ENCODE measurements at places on chromosomes 6 and 20.
A peak's percentile ranks its signal among the peaks of the same experiment; 100 is the strongest.

DNA sequence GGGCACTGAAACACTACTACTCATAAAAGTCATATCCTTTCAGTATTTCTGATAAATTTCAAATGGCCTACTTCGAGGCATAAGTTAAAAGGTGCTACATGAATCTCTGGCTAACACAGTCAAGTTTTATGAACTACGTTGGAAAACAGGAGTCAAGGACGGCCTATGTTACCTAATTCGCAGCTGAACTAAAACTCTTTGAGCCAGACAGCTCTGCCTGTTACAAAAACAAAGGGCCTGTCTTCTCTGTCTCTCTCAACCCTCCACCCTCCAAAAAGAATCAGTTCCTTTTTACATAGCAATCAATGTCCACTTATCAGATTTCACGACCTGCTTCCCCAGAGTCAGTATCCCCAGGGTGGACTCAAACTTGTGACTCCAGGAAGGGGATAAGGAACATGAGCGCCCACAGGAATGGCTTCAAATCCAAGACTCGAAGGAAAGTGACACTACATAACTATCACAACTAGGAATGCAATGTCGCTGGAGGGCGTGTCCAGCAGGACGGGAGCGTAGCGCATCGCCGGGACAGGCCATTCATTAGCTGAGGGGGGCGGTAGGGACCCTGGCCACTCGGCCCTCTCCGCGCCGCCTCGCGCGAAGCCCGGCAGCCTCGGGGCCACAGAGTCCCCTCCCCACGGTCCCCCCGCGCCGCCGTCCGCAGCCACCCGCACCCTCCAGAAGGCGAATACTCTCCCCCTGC is 591 bp downstream of the IBTK start:
- no peak for DNase-seq

DNA sequence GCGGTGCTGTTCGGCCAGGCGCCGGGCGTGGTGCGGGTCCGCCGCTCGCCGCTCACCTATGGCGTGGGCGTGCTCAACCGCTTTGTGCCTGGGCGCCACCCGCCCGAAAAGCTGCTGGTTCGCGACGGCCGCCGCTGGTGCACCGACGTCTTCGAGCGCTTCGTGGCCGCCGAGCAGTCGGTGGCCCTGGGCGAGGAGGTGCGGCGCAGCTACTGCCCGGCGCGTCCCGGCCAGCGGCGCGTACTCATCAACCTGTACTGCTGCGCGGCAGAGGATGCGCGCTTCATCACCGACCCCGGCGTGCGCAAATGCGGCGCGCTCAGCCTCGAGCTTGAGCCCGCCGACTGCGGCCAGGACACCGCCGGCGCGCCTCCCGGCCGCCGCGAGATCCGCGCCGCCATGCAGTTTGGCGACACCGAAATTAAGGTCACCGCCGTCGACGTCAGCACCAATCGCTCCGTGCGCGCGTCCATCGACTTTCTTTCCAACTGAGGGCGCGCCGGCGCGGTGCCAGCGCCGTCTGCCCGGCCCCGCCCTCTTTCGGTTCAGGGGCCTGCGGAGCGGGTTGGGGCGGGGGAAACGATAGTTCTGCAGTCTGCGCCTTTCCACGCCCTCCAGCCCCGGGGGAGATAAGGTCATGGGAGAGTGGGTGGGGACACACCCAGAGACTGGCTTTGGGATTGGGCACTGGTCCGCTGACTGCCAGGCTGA is 15.7 kb downstream of the ADISSP start:
- DNase-seq = peak; percentile 27

- DNase-seq = no peak
Observed at GRCh38 chr6:135887069-135887468, 35.6 kb downstream of the PDE7B start.

- DNase-seq = no peak
Observed at GRCh38 chr6:33114406-33114805, 38.6 kb downstream of the HLA-DPB1 start.

- DNase-seq = no peak
Observed at GRCh38 chr6:166023273-166023989, 144.2 kb downstream of the TBXT start.

GRCh38 chr6:118606268-118606667 is 45.1 kb downstream of the CEP85L start:
- no peak for DNase-seq

- DNase-seq = no peak
Observed at GRCh38 chr20:9400171-9401025, 114.0 kb upstream of the LAMP5 start.

- DNase-seq = no peak
Observed at GRCh38 chr6:154602708-154603107, 92.2 kb upstream of the CNKSR3 start.

- no peak for DNase-seq
Observed at GRCh38 chr6:3946778-3947177, 97.6 kb downstream of the FAM50B start.

- no peak for DNase-seq
Observed at GRCh38 chr20:38117205-38117604, 47.9 kb downstream of the TGM2 start.

DNA sequence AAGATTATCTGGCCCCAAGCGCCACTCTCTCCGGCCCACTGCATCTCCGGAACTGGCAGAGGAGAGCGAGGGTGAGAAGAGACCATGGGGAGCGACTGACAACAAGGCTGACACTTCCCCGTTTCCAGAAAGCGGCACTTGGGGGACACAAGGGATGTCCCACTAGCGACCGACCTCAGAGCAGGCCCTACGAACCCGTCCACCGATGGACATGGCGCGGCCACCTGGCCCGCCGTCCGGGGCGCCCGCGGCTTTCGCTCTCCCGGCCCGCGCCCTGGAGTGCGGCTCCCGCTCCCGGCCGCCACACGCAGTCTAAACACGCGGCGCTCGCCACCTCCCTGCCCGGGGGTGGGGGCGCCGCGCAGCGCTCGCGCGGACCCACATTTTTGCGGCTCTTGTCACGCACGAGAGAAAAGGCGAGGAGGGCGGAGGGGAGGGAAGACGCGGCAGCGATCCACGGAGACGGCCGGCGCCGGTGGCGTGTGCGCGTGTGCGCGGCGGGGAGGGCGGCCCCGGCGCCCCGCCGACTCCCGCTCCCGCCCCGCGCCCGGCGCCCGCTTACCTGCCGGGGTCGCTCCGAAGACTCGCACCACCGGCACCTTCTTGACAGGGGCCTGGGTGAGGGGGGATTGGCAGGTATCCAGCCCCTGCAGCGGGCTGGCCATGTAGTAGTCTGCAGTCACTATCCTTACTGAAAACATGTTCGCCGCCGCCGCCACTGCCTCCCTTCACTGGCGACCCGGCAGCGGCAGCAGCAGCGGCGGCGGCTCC is 645 bp downstream of the REV3L start:
- no peak for DNase-seq

DNA sequence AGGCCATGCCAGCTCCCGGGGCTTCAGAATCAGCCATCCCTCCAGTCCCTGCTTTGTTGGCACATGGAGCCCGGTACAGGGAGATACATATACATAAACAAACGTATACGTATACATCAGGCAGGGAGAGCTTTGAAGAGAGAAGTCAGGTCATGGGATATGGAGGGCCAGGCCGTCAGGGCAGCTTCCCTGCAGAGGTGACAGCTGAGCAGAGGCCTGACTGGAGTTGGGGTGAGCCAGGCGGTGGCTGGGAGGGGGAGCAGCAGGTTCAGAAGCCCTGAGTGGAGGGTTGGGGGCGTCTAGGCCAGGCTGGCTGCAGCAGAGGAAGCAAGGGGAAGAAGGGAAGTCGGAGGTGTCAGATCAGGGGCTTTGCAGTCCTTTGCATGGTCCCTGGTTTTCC is 61.7 kb downstream of the STK35 start:
- no peak for DNase-seq

DNA sequence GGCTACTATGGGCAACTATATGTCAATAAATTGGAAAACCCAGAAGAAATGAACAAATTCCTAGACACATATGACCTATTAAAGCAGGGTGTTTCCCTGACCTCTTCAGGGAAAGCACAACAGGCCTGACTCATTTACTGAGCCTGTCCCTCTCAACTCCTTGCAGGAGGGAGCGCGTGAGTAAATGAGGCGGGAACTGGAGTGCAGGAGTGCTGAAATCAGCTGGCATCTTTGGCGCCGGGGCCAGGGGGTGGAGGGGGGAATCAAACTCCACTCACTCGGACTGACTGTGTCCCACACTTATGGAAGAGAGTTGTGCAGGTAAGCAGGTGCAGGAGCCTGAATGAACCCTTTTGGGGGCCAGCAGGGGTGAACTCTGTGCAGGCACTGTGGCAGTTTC is 671.2 kb upstream of the PTCHD4 start:
- DNase-seq = no peak

GRCh38 chr6:63610944-63611343 is 24.7 kb upstream of the PHF3 start:
- DNase-seq = no peak

GRCh38 chr20:61252601-61253263 is 671 bp downstream of the CDH4 start:
- DNase-seq = no peak

- peak; percentile 37 for DNase-seq
Observed at GRCh38 chr6:28586962-28587745, 61.5 kb downstream of the GPX5 start.

GRCh38 chr6:166853371-166854325 is 102.7 kb downstream of the RNASET2 start:
- no peak for DNase-seq

DNA sequence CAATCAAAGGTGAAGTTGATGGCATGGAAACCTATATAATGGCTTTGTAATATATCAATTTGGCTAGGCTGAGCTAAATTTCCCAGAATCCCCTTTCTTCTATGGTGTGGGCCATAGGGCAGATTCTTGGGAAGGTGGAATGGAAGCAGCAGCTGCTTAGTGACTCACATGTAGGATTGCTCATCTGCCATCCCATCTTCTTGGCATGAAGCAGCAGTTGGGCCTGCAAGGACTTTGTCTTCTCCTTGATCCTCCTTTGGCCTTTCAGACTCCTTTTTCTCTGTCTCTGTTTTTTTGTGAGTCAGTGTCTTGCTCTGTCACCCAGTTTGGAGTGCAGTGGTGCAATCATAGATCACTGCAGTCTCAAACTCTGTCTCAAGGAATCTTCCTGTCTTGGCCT is 52.6 kb upstream of the CEP162 start:
- DNase-seq = no peak

- DNase-seq = no peak
Observed at GRCh38 chr6:85037221-85037620, 272.8 kb upstream of the TBX18 start.

DNA sequence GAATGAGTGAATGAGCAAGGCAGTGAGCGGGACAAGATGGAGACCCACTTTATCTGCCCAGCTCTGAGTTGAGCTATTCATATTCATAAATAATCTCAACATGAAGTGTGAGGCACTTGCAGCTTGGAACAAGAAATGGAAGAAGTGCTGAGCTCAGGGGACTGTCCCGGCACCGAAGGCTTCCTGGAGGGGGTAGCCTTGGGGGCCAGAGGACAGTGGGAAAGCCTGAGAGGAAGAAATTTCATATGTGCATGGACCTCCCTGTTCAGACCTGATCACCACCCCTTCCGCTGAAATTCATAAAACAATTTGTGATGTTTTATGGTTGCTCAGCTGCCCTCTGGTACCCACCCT is 103.2 kb downstream of the TOX2 start:
- DNase-seq = no peak

GRCh38 chr20:47139934-47140535 is 216.5 kb downstream of the ZMYND8 start:
- no peak for DNase-seq

GRCh38 chr6:36683656-36684446 is 5.3 kb downstream of the CDKN1A start:
- DNase-seq = no peak

DNA sequence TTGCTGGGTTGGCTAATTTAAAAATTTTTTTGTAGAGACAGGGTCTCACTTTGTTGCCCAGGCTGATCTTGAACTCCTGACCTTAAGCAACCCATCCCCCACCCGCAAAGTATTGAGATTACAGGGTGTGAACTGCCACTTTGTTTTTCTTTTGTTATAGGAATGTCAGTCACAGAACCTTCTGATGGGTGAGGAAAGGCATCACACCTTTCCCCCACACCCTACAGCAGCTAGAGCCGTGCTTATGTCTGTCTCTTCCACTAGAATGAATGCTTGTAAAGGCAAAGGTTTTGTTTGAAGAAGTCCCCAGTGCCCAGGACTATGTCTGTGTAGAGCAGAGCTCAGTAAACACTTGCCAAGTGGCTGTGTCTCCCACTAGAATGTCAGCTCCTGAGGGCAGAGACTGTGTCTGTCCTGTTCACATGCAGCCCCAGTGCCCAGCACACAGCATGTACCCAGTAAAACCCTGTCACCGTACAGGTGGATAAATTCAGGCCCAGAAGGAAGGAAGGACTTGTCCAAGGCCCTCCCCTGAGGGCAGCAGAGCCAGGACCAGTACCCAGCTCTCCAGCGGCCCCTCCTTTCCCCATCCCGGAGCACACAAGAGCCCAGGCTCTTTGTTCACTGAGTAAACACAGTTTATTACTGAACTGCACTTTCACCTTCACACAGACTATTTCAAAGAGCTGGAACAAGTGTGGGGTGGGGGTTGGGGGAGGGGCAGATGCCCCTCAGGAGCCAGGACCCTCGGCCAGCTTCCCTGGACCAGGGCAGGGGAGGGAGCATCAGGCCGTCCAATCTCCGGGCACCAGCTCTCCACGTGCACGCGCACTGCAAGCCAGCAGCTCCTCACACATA is 26.4 kb downstream of the COX4I2 start:
- DNase-seq = no peak

DNA sequence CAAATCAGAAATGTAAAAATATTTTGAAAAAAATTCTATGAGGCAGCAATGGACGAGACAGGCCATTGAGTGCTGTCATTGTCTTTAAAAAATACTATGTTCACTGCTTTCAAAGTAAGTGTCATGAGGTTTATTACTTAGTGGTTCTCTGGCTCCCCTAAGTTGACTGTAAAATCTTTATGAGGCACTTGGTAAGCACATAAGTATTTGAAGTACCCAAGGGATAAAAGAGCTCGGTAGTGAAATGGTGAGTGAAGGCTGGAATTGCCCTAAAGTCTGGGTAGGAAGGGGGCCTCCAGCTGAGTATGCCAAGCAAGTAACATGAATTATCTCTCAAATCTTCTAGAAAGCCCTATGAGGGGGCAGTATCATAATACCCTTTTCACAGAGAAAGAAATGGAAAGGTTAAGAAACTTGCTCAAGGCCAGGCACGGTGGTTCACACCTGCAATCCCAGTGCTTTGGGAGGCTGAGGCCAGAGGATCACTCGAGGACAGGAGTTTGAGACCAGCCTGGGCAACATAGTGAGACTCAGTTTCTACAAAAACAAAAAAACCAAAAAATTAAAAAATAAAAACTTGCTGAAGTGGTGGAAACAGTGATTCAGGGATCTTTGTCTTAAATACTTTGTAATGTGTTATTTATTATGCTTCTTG is 5.5 kb upstream of the CTCFL start:
- DNase-seq = no peak

- DNase-seq = no peak
Observed at GRCh38 chr6:35294308-35294945, 3.2 kb upstream of the DEF6 start.

Data from NCI-H1436 treated with DMSO at 0.1 percent for 48 hours (cell line).